ENCODE measurements at places on chromosomes 2 and 18.

GRCh38 chr2:7071916-7072556, 154.8 kb downstream of the RNF144A start:
- DNase-seq, result no peak

GRCh38 chr2:19955544-19956422, 34.1 kb downstream of the WDR35 start:
- DNase-seq, result peak; percentile 12

DNA sequence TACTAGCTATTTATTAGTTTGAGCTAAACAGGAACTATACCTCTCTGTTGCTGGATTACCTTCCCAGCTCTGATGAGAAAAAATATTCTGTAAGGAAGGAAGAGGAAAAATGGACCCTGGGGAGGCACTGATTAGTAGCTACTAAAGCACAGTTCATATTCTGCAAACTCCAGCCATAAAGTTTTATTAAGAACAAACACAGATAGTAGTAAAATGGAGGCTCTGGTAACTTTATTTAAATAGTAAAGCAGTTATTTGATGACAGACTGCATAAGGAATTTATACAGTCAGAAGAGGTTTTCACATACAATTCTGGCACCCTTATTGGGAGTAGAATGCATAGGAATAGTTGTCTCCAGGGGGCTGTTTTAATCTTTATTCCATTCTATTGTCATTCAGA, 84.1 kb downstream of the XIRP2 start:
- DNase-seq, result no peak

GRCh38 chr2:213766465-213766901, 482.2 kb downstream of the SPAG16 start:
- DNase-seq, result no peak

DNA sequence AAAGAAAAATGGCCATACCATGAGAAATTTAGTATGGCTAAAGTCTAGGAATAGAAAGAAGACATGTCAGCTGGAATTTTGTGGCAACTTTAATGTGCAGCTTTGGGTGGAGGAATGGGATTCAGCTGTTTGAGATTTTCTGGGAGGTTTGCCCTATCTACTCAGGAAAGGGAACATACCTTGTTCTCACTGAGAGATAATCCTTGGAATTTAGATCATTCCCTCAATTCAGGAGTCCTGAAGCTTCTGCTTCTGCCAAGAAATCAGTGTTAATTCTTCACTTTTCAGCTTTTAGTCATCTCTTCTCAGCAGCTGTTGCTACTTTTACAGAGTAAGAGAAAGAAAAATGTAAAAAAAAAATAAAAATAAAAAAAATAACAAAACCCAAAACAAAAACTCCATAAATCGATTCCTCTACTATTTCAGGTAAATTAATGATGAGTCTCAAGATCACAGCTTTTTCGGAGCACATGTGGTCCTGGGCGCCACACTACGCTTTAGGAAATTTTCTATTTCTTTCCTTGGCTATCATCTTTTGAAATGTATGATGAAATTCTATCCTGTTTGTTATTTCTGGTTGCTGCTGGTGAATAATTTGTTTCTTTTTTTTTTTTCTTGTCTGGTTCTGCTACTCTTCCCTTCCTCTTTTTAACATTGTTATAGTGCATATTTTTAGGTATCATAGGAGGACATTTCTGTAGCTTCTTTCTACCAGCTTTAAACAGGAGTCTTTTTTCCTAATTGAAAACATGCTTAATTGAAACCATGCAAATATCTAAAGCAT, 18.9 kb upstream of the BAZ2B start:
- no peak for DNase-seq

- DNase-seq, result no peak
Observed at GRCh38 chr2:133504566-133505505, 63.4 kb downstream of the NCKAP5 start.

DNA sequence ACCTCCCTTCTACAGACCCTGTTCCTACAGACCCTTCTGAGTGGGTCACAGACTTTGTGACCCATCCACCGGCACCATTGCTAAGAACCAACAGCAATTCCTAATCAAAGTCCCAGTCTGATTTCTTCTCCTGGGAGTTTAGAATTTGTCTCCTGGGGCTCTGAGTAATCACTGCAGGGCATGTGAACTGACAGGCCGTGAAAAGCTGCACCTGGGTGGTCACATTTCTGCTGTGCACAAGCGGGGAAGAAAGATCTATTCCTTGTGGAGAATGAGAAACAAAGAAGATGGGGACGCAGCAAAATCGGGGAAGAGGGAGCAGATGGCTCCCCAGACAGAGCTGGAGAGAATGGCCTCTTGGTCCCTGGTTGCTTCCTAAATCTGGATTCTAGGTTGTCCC, 151.0 kb downstream of the ARL4C start:
- DNase-seq, result no peak

DNA sequence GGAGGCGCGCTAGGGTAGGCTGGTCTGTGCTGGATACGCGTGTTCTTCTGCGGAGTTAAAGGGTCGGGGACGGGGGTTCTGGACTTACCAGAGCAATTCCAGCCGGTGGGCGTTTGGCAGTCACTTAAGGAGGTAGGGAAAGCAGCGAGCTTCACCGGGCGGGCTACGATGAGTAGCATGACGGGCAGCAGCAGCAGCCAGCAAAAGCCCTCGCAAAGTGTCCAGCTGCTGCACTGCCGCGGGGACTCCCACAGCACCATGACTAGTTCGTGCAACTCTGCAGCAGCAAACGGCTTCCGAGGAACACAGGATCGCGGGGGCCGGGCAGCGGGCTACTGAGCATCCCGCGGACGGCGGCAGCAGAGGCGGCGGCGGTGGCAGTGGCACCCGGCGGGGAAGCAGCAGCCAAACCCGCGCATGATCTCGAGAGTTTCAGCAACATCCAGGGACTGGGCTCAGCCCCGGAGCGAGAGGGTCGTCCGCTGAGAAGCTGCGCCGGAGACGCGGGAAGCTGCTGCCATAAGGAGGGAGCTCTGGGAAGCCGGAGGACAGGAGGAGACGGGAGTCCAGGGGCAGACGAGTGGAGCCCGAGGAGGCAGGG, 368 bp downstream of the TMEFF2 start:
- DNase-seq, result no peak

GRCh38 chr18:68797871-68798270, at the start of gene CCDC102B:
Gene CCDC102B, plus strand, starts transcription at chr18:68798080. Its CDS starts 38,684 bp downstream, at chr18:68836764.
- no peak for DNase-seq

DNA sequence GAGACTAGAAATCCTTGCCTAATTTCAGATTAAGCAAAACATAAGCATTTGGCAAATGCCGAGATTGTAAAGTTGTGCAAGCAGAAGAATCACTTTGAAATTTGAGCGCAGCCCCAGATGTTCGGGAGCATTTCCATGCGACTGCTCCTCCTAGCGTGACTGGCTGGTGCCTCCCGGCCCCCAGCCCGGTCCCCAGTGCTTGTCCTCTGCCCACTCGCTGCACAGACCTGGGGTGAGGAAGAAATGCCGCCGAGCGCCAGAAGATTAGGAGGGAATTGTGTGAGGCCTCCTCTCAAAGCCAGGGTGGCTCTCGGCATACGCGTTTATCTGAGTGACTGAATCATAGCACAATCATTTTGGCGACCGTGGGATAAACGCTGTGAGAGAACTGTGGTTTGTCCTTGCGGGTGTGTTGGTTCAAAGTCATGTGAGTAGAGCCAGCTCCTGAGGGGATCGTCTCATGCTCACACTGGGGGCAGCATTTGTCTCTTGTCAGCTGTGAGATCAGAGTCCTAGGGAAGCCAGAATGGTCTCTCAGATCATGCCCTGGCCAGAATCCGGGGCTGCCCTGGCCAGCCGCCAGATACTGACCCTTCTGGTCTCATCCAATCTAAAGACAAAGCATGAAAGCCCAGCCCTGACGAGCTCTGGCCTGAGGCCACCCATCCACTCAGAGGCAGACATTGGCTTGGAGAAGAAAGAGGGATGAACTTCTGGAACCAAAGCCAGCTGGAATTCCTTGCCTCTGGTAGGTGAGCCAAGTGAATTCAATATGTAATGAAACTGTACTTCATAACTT, 189.3 kb downstream of the SH3RF3 start:
- DNase-seq, result no peak

DNA sequence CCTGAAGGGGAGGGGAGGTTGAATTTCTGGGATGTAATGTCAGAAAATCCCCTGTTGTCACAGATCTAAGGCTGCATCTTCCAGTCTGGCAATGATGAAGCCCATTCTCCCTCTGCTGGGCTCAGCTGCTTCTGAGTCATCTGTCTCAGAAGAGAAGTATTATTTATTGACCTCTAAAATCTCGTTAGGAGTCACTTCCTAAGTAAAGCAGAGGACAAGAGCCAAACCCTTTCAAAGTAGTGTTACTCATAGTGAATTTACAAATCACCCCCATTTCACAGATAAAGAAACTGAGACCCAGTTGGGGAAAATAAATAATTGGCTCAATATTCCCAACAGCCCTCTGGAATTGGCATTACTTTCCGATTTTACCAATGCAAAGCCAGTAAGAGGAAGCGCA, 167.3 kb upstream of the SKOR2 start:
- no peak for DNase-seq

- no peak for DNase-seq
Observed at GRCh38 chr2:8805278-8806210, 31.9 kb downstream of the KIDINS220 start.

GRCh38 chr18:20966795-20967194, 144.8 kb downstream of the ROCK1 start:
- DNase-seq, result no peak

- no peak for DNase-seq
Observed at GRCh38 chr2:220275454-220275853, 648.0 kb downstream of the SLC4A3 start.

DNA sequence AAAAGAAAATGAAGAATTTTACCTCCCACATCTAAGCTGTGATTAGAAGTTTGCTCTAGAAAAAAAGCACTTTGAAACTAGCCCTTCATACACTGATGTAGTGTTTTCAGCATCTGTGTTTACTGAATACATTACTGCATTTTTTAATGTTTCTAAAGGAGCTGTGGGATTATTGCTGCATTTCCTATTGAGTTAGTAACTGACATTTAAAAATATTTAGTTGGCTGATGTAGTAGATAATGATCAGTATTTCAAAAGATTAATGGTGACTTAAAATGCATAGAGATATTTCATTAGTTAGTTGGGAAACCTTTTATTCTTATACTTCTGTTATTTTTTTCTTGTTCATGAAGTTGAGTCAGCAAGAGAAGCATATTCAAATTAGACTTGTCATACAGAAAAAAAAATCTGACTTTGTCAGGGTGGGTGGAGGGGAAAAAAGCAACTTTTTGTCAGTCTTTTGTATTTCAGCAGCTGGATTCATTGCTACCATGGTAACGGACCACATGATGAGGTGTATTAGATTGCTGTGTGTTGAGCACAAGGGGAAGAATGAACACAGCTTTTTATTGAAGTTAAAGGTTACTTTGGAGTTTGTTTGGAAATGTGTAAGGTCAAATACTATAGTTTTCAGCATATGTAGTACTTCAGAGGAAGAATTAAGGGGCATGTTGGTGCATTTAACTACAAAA, at the start of gene DTNA:
Gene DTNA (plus strand): TSS at position 549 of the 692 bp plus-strand sequence. CDS start 45,679 bp downstream, outside the sequence.
- DNase-seq, result no peak

All from activated T-cell treated with anti-CD3 and anti-CD28 coated beads for 1 hour (primary cell).